ENCODE measurements at places on chromosomes 2 and 18.

DNA sequence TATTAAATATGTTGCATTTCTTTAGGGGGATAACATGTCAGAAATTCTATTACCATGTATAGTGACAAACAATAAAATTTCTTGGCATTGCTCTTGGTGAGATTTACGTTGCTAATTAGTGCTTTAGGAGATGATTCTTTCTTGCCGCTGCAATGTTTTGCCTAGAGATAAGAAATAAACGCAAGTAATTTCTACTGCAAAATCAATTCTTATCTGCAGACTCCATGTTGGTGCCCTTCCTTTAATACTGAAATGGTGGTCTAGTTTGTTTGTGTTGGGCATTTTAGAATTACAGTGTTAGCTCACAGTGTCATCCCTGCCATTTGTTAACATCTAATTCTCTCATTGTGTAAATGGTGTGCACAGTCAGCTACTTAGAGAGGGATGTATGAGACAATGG is 34.6 kb downstream of the ASXL3 start:
- no peak for DNase-seq

- no peak for DNase-seq
Observed at GRCh38 chr2:23814963-23815362, 112.0 kb downstream of the ATAD2B start.

- DNase-seq, result no peak
Observed at GRCh38 chr2:47521666-47522285, 118.8 kb downstream of the MSH2 start.

GRCh38 chr18:43751835-43752234 is 474.5 kb upstream of the SYT4 start:
- no peak for DNase-seq

DNA sequence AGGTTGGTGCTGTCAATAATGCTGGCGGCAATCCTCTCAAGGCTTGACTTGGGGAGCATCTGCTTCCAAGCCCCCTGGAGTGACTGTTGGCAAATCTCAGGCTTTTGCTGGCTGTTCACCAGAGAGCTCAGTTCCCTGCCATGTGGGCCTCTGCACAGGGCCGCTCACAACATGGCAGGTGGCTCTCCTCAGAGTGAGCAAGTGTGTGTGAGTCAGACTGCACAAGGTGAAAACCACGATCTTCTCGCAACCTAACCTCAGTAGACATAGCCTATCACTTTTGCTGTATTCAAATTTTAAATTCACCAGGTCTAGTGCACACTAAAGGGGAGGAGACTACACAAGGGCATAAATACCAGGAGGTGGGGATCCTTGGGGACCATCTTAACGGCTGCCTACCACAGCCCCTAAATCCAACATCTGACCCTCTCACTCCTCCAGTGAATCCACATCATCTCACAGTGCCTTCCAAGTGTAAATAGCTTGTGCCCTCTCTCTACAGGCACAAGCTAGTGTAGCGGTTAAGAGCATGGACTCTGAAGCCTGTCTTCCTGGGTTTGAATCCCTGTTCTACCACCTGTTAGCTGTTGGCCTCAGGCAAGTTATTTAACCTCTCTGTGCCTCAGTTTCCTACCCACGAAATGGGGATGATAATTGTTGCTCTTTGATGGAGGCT is 187.7 kb upstream of the CXCR4 start:
- no peak for DNase-seq

DNA sequence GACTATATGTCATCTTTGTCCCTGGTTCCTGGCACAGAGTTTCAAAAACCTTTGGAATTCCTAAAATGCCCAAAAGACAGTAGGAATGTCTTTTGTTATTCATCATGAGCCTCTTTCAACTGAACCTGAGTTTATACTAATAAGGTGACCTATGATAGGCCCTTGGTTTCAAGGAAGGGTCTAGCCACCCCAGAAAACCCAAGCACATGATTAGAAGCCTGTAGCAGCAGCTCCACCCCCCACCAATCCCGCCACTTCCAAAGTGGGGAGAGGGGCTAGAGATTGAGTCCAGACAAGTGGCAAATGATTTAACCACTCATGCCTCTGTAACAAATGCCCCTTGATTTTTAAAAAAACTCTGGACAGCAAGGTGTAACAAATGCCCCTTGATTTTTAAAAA is 56.8 kb downstream of the ADD2 start:
- no peak for DNase-seq

DNA sequence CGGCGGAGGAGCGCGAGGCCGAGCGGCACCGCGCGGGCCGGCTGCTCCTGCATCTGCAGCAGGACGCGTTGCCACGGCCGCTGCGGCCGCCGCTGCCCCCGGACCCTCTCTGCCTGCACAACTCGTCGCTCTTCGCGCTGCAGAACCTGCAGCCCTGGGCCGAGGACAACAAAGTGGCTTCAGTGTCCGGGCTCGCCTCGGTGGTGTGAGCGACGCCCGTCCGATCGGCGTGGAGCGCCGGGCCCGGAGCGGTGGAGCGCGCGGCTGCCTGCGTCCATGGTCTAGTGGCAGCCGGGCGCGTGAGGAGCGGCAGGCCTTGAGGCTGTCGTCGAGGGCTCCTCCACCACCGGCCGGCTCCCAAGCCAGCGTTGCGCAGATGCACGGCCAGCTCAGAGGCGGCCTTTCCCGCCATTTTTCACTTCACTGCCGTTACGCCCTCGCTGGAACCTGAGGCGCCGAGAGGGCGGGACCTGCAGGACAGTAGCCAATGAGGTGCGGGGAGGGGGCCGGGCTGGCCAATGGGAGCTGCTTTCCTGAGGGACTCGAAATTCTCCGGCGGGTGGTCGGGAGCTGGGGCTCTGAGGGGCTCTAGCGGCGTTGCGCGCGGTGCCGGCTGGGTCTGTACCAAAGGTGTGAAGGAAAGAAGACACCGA is 1.9 kb downstream of the TLX2 start:
- DNase-seq, result peak; percentile 81

DNA sequence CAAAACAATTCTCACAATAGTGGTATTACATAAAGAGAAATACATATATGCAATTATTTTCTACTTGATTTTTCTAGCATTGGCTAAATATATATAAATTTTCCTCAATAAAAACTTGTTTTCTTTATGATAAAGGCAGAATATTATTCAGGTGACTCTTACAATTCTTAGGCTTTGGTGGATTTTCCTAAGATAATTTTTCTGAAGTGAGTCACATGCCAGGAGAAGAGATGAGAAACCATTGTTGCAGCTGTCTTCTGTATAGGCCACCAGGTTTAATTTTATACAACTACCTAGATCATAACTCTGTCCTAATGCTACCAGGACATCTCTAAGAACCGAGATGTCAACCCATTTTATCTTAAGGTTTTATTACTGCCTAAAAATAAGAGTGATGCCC is 552.4 kb upstream of the CDH2 start:
- no peak for DNase-seq

- no peak for DNase-seq
Observed at GRCh38 chr18:10020171-10020570, 106.4 kb downstream of the VAPA start.

GRCh38 chr2:218648787-218649100 is 10.7 kb downstream of the ZNF142 start:
- DNase-seq, result no peak

- DNase-seq, result no peak
Observed at GRCh38 chr2:198309673-198310280, 505.4 kb downstream of the PLCL1 start.

GRCh38 chr18:27461957-27462356 is 276.8 kb upstream of the CHST9 start:
- DNase-seq, result no peak

- no peak for DNase-seq
Observed at GRCh38 chr2:226184540-226184939, 615.1 kb downstream of the IRS1 start.

- DNase-seq, result peak; percentile 33
Observed at GRCh38 chr18:36337679-36338402, 40.3 kb downstream of the FHOD3 start.

GRCh38 chr2:88683160-88684021 is 8.1 kb upstream of the RPIA start:
- DNase-seq, result no peak

DNA sequence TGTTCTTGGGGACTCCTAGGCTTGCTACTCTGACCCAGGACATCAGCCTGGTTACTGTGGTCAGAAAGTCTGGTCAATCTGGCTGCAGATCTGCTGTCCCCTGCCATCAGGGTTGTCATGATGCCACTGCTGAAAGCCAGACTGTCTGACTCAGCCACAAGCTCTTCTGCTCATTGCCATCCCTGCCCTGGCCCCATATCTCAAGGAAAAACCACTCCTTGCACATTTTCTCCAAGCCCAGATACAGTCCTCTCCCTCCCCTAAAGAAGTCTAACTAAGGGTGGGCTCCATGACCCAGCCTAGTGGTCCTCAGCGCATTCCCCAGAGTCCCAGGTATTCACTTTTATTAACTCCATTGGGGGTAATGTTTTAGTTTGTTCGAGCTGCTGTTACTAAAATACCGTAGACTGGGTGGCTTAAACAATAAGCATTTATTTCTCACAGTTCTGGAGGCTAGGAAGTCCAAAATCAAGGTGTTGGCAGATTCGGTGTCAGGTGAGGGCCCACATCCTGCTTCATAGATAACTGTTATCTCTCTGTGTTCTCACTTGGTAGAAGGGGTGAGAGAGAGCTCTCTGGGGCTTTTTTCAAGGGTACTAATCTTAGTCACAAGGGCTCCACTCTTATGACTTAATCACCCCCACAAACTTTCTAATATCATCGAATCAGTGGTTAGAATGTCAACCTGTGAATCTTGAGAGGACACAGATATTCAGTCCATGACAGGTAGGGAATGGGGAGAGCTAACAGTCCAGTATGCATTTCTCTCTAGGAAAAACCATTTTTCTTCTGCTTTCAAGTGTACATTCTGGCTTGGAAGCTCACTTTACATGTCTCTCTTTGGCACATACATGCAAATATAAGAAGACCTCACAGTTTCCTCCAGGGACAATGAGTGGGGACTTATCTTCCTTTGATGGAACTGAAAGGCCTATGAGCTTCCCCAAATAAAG is 94.8 kb upstream of the CXCR4 start:
- no peak for DNase-seq

DNA sequence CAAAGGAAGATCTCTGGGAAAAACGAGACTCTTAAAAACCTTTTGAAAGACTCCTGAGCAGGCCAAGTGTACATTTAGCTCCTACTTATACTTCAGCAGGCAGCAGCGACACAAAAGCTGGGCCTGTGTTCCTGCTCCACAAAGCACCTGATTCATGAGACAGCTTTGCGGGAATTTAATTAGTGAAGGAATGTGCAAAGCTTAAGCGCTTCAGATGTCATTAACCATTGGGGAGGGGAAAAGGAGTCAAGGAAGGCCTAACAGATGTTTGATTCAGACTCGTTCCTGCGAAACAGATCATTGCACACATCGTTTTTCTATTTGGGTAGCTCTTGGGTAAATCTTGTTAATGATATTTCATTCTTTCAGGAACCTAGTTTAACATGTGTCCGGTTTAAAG is 125.9 kb downstream of the MAIP1 start:
- peak; percentile 37 for DNase-seq

DNA sequence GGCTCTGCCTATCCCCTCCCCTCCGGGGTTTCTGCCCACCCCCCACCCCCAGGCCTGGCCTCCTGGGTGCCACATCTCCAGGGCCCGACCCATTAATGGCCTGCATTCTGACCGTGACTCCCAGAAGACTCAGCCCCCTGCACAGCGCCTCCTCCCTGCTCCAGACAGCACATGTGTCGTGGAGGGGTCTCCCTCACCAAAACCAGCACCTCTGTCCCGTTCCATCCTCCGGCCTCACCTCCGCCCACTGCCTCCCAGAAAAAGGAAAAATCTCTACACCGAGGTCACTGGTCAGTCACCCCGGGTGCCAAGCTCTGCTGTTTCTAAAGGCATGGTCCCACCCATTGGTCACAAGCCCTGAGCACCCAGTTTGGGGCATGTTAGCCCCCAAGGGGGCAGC is 65.2 kb downstream of the GBX2 start:
- DNase-seq, result no peak

GRCh38 chr2:120863661-120864320 is 128.1 kb downstream of the GLI2 start:
- no peak for DNase-seq

- DNase-seq, result no peak
Observed at GRCh38 chr2:23813438-23813837, 113.5 kb downstream of the ATAD2B start.

DNA sequence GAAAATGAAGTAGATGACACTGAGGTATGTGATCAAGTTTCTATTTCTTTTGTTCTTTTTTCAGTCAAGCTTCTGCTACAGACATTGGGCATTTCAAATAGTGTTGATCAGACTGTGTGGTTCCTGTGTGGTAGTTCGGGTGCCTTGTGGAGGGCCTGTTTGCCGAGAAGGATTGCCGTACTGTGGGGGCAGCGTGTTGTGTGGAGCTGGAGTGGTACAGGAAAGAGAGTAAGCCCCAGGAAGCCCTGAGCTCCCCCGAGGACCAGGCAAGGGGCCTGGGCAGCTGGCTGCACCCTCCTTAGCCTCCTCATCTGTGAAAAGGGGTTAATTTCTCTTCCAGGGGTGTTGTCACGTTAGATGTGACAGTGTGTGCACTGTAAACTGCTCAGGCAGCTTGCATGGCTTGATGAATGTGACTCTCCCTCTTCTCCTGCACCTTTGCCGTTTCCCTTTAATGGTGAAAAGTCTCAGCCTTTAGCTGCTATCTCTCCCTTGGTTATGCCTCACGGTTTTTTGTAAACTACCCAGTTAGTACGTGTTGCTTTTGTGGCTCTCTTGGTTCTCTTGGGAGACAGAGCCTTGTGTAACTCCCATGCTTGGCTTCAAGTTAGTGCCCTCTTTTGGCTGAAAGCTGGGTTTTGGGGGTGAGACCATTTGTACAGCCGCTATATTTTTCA is 19.5 kb downstream of the C2orf74 start:
- DNase-seq, result no peak

DNA sequence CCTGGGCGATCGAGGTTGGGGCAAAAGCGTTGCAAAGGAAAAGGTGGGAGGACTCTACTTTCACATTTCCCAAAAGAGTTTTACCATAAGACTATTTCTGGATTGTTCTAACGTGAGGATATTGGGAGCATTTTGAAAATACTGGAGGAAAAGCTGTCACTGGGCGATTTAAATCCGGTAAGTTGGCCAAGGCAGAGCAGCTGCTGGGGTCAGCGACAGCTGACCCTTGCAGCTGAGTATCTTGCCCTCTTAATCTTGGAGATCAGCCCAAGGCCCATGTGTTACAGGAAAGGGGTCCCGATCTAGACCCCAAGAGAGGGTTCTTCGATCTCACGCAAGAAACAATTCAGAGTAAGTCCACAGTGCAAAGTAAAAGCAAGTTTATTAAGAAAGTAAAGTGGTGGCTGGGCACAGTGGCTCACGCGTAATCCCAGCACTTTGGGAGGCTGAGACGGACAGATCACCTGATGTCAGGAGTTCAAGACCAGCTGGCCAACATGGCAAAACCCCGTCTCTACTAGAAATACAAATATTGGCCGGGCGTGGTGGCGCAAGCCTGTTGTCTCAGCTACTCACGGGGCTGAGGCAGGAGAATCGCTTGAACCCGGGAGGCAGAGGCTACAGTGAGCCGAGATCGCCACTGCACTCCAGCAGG is 964 bp upstream of the ST3GAL5 start:
- peak; percentile 16 for DNase-seq

GRCh38 chr18:22695674-22696073 is 237.5 kb upstream of the RBBP8 start:
- DNase-seq, result no peak

DNA sequence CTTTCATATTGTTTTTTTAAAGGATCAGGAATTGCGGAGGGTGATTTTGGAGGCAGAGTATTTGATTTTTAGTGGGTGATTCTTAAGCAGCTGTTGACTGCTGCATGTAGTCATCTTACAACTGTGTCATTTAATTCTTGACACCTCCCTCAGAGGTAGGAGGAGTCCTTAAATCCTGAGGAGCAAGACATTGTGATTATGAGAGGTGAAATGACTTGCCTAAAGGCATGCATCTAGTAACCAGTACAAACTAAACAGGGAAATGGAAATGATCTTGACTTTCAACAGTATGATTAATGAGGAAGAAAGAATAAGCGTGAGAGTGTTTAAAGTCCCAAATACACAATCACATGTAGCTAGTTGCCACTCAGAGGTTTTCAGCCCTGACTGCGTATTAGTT is 440.7 kb downstream of the THSD7B start:
- no peak for DNase-seq

All from right kidney (tissue), 9 donors.